ENCODE measurements at places on chromosomes 1 and 21.
A peak's percentile ranks its signal among the peaks of the same experiment; 100 is the strongest.

- DNase-seq: no peak
Measured at GRCh38 chr1:181647314-181648035, 164.2 kb downstream of the CACNA1E start.

DNA sequence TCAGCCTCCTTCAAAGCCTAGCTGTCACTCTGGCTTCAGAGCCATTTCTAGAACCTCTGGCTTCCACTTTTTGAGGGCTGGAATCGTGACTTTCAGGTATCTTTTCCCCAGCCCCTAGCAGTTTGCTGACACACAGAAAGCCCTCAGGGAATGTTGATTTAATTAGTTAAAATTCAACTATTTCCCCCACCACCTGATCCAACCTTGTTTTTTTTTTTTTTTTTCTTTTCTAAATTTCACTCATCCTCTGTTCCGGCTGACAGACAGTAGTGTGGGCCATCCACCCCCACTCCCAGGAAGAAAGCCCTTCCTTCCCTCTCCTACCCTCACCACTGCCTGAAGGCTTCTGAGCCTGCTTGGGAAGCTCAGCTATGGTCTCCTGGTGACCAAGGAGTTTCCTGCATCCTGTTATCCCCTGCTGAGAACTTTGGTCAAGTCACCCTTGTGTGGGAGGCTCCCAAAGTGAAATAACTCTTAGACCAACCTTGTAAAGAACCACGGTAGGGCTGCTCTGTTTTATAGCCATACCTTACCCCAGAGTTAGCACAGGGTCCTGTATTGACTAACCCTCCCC lies 29.4 kb downstream of the KCNJ6 start:
- no peak for DNase-seq

DNA sequence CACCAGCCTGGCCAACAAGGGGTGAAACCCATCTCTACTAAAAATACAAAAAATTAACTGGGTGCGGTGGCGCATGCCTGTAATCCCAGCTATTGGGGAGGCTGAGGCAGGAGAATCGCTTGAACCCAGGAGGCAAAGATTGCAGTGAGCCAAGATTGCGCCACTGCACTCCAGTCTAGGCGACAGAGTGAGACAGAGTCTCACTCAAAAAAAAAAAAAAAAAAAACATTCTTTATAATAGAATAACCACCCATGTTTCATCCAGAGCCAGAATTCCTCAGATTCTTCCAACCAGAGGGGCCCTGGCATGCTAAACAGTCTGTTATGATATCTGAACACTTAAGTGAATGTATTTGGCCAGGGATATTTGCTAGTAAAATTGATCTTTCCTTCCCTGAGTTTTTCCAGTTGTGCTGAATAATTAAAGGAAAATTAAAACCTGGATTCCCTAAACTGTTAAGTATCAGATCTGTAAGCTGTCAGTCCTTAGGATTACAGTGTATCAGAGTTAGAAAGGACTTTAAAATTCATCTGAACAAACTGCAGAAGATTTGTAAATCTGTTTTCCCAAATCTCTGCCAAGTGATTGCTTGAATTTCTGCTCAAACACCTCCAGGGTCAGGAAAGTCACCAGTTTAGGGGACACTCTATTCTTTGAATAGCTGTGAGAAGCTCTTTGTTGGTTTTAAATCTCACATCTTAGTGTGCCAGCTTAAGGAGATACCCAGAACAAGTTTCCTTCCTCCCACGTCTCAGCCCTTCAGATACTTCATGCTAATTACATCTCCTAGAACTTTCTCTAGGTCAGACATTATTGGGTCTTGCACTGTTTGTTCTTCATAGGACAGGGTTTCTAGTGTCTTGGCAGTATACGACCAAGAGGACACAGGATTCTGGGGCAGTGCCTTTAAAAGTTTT lies 84.6 kb upstream of the BMP8A start:
- no peak for DNase-seq

GRCh38 chr1:166489670-166490436 lies 323.1 kb upstream of the FAM78B start:
- DNase-seq: peak; percentile 27

- no peak for DNase-seq
Measured at GRCh38 chr21:41894511-41894910, 15.4 kb upstream of the PRDM15 start.

GRCh38 chr1:44014365-44015104 lies 16.7 kb downstream of the SLC6A9 start:
- no peak for DNase-seq

DNA sequence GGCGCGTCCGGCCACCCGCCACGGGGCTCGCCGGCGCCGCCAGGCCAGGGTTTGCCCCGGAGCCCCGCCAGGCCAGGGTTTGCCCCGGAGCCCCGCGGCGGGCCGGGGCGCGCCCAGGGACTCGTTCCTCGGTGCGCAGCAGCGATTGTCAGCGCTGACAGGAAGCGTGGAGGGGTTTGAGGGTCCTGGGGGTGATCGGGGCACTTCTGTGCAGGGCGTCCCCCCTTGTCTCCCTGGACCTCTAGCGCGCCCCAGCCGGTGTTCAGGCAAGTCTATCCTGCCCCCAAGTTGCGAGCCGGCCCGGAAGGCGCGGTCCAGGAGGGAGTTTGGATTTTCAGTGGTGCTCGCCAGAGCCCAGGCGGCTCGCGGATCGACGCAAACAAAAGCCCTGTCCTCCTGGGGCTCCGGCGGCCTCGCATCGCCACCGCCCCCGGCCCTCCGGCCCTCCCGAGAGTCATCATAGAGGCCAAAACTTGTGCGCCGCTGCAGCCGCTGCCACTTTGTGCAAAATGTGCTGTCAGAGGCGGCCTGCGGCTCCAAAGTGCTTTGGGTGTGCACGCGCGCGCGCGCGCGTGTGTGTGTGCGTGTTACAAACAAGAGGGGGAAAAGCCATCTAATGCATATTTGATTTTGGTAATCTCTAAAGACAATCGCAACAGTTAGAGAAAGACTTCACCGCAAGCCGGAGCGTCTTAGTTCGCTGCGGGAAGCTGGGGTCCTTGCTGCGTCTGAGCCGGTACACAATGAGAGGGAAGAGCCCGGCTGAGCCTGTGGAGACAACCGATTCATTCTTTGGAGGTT lies 1.0 kb downstream of the ROR1 start:
- no peak for DNase-seq

GRCh38 chr1:96550061-96550460 lies 171.5 kb upstream of the PTBP2 start:
- no peak for DNase-seq

- no peak for DNase-seq
Measured at GRCh38 chr1:228957535-228957934, 222.3 kb downstream of the RHOU start.
